ENCODE measurements at places on chromosomes 1 and 21.

DNA sequence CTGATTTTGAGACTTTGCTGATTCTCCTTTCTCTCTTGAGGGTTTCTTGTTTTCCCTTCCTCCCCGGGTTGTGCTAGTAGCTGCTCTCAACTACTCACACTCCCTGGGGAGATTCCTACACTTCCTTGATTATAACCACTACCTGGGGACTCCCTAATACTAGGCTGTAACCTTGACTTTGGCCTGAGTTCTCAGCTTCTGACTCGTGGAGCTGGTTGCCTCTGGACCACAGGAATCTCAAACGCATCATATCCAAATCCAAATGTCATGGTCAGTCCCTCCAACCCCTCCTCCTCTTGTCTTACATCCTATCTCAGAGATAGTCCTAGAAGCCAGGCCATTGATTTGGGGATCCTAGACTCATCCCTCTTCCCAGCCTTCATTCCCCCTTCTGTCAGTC lies 12.0 kb downstream of the MOV10 start:
- DNase-seq: no peak

GRCh38 chr21:26888931-26889330 lies 43.7 kb upstream of the ADAMTS1 start:
- no peak for DNase-seq

- no peak for DNase-seq
These were observed 34.9 kb downstream of the ETS2 start for GRCh38 chr21:38840456-38841300.

GRCh38 chr1:156281281-156281680 lies 1.3 kb downstream of the SMG5 start:
- no peak for DNase-seq

- DNase-seq: no peak
These were observed 14.1 kb downstream of the SUCO start for GRCh38 chr1:172547071-172547470.

DNA sequence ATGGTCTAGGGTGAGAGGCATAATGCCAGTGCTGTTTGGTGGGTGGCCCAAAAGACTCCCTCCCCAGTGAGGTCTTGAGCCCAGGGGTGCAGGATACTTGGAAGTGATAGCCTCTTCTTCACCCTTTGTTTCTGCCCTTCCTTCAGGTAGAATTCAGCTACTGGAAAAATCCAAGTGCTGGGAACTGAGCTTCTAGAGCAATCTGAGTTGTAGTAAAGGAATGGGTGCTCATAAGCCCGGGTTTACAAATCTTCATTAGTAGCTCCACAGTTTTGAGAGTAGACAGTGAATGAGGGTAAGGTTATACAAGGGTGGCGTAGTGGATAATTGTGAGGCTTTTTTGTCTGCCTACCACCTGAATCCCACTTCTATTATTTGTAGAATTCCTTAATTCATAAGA lies 29.2 kb upstream of the CD84 start:
- no peak for DNase-seq

GRCh38 chr1:53890522-53890941 lies 935 bp upstream of the YIPF1 start:
- DNase-seq: no peak

- no peak for DNase-seq
These were observed 23.5 kb upstream of the MPZL1 start for GRCh38 chr1:167698313-167698712.

DNA sequence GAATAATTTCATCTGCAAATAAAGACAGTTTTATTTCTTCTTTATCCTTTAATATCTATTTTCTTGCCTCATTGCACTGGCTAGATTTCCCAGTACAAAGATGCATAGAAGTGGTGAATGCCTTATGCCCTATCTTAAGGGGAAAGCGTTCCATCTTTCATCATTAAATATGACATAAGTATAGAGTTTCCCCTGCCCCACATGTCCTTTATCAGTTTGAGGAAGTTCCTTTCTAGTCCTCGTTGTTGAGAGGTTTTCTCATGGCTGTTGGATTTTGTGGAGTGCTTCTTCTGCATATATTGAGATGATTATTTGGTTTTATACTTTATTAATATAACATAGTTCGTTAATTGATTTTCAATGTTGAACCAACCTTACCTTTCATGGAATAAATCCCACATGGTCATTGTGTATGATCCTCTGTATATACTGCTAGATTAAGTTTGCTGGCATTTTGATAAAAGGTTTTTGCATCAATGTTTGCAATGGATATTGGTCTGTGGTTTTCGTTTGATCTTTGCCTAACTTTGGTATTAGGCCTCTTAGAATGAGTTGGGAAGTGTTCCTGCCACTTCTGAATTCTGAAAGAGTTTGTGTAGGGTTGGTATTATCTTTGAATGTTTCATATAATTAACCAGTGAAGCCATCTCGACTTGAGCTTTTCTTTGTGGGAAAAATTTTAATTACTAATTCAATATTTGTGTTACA lies 15.6 kb downstream of the PRKACB start:
- no peak for DNase-seq

DNA sequence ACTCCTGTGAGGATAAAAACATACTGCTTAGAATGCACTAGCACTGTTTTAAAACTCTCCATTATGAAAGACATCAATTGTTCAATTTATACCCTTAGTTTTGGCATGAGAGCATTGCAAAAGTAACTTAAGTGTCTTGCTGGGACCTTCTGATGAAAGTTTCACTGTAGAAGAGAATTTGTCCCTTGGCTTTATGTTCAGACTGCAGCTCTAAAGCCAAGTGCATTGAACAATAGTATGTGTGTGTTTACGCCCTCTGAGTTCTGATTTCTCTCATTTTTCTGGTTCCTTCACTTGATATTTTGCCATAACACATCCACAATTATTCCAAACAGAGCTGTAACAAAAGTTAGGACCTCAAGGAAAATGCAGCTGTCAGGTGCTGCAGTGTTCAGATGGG lies 474.6 kb downstream of the DISC1 start:
- no peak for DNase-seq

GRCh38 chr1:10651389-10651766 lies 145.1 kb downstream of the CASZ1 start:
- DNase-seq: peak; percentile 38

DNA sequence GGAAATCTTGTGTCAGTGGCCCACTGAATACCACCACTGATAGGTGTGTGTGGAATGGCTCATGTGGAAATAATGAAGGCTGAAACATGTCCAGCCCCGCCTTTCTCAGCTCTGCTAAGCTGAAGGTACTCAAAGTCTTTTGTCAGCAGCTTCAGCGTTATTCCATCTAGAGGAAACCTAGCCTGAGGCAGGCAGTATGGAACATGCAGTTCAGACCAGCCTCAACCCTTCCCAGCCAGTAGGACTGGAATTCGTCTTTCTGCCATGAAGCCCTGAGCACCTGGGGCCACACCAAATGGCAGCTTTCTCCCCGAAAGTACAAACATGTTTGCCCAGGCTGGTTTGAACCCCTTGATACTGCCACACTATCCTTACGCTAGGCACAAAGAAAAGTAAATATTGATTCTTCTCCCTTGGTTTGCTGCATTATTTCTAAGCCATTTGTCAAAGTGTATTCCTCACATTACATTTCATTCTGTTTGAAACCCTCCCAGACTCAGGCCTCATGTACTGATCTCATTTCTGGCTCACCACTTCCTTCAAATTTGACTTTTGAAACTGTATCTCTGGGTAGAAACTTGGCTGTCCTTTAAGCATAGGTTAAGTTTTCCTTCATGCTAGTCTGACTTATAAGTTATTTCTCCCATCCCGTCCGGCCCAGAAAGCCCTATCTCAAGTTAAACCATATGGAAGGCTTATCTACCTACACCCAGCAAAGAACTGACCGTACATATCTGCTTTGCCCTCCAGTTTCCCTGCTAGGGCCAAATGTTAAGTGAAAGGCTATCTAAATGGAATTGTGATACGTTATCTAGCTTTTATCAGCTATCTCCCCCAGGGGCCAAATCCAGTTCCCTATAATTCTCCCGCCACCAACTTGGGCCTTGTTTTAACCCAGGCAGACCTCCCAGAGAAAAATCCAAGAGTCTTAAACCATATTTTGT lies 45.7 kb upstream of the HOOK1 start:
- DNase-seq: no peak

GRCh38 chr1:111707906-111708305 lies 31.3 kb downstream of the INKA2 start:
- DNase-seq: no peak

DNA sequence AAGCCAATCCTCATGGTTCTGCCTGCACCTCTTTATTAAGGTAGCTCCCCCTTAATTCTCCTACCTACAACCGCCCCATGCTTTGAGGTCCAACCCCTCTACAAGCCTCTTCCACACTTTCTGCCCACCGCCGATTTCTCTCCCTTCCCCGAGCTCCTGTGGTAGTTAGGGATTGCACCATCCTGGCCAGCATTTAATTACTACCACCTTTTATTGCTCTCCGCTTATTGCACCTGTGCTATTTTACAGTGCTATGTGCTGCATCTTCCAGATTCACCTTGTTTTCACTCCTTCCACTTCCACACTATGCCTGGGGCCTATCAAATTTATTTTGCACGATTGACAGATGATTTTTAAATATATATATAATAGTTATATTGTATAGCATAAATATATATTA lies 29.3 kb upstream of the DNAJC11 start:
- no peak for DNase-seq

GRCh38 chr1:39531526-39531925 lies 40.1 kb downstream of the BMP8A start:
- no peak for DNase-seq

- no peak for DNase-seq
These were observed 333.1 kb upstream of the CHRM3 start for GRCh38 chr1:239053279-239053678.

DNA sequence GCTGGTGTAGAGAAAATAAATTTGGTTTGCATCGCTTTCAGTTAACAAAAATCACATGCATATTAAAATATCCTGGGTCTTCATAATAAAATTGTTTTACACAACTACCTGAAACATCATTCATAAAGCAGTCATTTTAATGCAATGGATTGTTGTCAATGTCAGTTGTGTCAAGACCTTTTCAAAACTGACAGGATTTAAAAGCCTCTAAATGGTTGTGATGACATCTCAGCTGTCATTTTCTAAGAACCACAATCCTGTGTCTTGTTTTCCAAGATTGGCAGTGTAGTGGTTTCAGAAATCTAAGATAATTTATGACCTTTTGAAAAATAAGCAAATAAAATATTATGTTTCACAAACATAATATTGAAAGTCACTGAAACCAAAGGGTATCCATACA lies 42.0 kb downstream of the RGS21 start:
- no peak for DNase-seq

DNA sequence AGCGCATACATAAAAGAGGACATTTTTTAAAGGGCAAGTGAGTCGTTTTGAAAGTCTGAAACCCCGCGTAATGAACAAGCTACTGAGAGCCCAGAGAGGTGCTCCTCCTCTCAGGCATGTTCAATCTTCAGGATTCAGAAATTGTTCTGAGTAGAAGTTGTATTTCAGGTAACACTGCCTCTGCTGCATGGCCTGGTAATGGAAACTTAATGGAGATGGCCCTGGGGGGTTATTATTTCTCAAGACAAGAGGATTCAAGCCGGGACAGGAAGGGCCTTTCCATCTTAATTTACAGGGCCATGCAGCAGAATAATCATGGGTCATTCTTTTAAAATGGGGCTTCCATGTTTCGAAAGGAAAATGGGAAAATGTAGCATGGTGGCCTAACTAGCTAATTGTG lies 42.1 kb upstream of the MARK1 start:
- DNase-seq: no peak

DNA sequence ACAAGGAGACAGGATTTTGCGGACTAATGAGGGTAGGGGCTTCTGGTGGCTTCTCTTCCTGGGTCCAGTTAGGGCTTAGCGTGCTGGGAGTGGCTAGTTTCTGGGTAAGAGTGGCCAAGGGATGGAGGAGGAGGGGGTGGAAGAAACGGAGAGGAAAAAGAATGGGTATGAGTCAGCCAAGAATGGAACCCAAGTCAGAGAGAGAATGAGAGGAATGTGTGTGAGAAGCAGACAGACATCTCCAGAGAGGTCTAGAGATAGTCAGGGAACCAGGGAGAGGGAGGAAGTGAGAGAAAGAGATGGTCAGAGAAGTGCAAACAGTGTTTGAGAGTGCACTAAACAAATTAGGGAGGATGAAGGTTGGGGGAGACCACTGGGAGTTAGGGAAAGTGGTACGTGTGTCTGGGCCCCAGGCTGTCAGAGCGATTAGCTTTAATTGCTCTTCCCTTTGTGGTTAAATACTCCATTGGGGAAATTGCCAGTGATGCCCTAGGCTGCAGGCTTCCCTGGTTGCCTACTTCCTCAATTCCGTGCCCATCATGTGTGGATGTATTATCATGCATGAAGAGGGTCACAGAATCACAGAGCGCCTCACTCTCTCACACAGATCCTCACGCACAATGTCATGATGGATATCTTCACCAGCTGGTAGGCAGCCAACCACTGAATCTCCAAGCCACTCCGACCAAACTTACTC lies 1.4 kb downstream of the PEA15 start:
- DNase-seq: no peak

GRCh38 chr1:196651637-196652215 lies at the start of gene CFH:
Gene CFH (plus strand): TSS chr1:196652043. CDS start chr1:196652118, 75 bp downstream.
- no peak for DNase-seq

DNA sequence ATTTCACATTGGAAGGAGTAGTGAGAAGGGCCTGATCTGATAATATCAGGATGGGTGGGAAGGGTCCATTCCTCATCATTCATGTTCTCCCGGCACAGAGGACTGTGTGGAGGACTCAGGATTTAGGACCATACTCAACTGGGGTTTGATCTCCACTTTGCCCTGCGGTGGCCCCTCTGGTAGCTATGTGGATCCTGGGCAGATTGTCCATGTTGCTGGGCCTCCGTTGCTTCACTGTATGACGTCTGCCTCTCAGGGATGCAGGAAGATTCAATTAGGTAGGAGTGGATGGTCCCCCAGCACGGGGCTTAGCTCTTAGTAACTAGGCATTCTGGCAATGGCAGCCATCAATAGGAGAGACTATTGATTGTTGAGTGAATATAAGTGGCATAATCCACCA lies 2.3 kb downstream of the ETS2 start:
- no peak for DNase-seq

DNA sequence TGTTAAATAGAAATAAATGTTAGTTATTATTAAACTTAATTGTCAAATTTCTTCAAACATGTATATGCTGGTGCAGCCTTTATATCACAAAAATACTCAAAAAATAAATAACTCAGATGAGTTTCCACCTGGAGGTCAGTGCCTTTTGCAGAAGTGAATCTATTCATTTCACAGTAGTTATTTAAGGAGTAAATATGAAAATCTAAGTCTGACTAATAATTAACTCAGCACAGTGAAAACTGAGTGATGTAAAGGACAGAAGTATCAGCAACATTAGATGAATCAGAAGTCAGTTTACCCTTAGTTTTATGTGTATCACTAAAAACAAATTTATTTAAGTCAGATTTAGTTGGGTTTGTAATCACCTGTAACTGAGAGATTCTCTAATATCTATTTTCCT lies 2135.4 kb downstream of the MRPL39 start:
- DNase-seq: no peak

GRCh38 chr21:23475281-23476219 lies 2131.7 kb downstream of the MRPL39 start:
- DNase-seq: no peak

DNA sequence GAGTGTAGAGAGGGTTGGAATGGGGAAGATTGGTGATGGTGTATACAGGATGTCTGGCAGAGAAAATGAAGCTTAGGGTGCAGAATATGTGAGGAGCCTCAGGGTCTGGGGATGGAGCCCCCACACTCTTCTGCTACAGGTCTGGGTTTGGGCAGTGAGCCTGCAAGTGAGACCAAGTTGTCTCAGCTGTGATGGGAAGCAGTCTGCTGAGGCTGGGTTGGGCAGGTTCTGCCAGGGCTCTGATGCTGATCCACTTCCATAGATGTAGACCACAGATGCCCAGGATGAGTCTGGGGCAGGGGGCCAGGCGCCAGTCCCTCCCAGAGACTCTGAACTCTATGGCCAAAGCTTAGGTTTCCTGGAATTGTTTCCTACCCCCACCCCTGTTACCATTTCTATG lies 516.9 kb downstream of the PTPRU start:
- no peak for DNase-seq

Data from neural crest cell (in vitro differentiated cells).